ENCODE measurements at places on chromosomes 7 and 10.

DNA sequence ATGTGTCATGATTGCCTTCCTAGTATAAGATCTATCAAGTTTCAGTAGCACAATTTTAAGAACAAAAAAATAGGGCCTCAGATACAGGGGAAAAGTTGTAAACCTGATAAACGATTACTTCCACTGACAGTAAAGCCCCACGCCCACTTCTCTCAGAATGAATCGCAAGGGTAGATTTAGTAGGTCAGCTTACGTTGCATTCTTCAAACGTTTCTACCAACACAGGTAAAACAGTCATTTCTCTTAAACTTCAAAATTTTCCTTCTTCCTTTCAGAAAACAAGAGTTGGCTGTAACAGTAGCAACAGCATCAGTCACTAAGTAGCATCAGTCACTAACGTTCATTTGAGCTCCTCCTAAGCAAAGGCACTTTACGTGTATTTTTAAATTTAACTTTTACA lies 221.5 kb downstream of the ADAM12 start:
- DNase-seq, result no peak

- DNase-seq, result no peak
These were observed 32.9 kb upstream of the ST7 start for GRCh38 chr7:116920359-116920758.

DNA sequence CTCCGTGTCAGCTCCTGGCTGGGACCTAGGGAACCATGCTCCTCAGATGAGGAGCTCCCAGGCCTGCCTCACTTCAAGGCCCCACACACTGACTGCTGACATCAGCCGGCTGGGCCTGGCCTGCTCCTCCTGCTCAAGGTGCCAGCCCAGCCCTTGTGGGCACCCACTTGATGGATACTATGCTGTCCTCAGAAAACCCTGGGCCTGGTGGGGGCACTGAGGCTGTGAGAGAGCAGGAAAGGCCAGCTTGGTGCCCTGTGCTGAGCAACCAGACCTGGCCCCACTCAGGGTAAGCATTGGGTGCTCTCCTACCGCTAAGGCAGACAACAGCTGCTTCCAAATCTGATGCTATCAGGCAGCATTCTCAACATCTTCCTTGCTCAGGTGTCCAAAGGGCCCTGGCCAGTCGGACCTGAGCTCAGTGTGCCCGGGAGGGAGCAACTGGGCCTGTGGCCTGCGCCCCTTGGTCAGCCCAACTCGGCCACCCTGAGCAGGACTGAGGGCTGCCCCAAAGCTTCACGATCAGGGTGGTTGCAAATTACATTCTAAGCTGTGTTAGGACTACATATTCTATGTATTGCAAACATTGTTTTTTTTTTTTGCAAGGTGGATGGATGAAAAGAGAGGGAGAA lies 21.9 kb upstream of the ANTXRL start:
- no peak for DNase-seq

GRCh38 chr7:85135977-85136376 lies 50.9 kb downstream of the SEMA3D start:
- DNase-seq, result no peak

DNA sequence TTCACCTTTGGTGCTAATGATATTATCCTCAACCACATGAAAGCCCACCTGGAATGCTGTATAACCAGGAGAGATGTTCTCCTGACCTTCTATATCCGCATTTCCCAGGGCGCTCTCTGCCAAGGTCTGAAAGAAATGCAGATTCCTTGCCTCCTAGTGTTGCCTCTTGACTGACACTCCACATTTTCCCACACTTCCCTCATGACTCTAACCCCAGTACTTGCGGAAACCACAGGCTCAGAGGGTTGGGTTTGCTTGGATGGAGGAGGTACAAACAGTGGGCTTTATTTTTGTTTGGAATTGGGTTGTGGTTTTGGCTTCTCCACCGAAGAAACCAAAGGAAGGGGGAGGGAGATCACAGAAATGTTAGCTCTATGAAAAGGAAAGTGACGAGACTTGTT lies 222.9 kb upstream of the CELF2 start:
- DNase-seq, result no peak

DNA sequence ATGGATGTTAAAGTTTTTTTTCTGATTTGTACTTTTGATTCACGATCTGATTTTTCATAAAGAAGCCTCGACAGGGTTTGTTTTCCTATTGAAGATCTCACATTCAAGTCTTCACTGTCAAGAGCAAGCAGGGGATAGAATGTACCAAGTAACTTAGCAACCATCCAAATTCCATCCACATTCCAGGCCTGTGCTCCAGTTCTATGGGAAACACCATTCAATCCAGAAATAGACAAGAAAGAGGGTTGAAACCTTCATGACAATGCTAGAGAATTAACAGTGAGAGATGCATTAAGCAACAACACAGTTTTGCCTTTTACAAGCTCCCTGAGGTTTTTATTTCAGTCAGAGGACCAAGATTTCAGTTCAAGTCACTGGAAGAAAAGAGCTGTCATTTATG lies 300.2 kb downstream of the NEBL start:
- no peak for DNase-seq

DNA sequence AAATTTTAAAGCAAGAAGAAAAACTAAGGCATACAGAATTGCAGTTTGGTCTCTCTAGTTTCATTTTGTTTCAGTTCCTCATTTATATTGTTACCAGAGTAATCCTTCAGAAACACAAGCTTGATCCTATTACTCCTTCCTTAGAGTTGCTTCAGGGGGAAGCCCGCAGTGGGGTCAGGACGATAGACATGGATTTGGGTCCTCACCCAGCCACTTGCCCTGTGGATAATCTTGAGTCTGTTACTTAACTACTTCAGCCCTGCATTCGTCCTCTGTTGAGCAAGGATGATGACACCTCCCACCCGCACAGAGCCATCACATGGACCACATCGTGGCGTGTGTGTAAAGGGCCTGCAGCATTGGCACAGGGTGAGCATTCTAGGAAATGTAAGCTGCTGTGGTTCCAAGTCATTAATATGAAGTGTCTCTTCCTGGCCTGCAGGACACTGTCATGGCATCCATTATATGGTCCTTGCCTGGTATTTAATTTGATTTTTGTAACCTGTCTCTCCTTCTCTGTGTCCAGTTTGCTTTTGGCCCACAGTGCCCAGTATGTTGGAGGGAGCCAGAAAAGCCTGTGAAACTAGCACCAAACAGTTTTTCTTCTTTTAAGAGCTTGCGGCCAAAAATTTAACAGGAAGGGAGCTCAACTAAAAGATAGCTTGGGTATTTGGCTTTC lies 111.2 kb downstream of the EEPD1 start:
- DNase-seq, result no peak

DNA sequence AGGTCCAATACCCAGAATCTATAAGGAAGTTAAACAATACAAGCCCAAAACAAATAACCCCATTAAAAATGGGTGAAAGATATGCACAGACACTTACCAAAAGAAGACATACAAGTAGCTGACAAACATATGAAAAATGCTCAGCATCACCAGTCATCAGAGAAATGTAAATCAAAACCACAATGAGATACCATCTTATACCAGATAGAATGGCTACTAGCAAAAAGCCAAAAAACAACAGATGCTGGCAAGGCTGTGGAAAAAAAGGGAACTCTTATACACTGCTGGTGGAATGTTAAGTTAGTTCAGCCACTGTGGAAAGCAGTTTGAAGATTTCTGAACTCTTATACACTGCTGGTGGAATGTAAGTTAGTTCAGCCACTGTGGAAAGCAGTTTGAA lies 331.1 kb downstream of the KIF20B start:
- no peak for DNase-seq

- no peak for DNase-seq
These were observed 10.1 kb downstream of the OTUD1 start for GRCh38 chr10:23448802-23449570.

DNA sequence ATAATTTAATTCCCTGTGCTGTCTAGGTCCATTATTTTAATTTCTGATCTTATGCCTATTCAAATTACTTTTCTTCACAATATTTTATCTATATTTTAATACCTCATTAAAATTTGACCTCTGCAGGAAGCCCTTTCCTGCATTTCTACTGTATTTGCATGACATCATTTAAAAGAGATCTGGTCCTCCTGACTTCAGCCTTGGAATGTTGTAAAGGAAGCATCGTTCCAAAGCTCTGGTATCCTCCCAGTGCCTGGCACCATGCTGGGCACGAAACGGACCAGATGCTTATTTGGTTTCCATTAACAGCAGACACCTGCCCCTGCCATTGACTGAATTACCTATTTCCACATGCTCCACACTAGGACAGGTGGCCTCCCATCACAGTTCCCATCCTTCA lies 247.5 kb downstream of the KLF6 start:
- no peak for DNase-seq

DNA sequence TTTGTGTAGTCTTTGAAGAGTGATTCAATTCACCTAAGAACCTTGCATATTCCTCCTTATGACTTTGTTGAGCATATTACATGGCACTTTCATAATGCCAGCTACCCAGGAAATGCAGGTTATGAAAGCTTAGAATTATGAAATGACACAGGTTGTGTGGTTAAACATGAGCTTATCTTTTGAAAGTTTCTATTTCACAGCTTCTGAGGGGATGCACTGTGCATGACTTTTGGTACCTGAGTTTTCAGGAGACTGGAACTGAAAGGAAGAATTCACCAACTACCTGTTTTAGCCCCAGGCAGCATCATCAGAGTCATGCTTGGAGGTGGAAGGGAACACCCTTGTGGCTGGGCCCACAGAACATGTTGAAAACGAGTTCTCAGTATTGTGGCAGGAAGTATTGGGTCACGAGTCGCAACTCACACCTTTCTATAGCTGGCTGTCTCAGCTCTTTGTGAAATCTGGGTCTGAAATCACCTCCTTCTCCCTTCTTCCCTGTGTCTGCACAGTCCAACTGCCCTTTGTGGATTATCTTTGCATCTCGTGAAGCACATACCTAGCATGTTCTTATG lies 228.2 kb downstream of the PTEN start:
- no peak for DNase-seq

DNA sequence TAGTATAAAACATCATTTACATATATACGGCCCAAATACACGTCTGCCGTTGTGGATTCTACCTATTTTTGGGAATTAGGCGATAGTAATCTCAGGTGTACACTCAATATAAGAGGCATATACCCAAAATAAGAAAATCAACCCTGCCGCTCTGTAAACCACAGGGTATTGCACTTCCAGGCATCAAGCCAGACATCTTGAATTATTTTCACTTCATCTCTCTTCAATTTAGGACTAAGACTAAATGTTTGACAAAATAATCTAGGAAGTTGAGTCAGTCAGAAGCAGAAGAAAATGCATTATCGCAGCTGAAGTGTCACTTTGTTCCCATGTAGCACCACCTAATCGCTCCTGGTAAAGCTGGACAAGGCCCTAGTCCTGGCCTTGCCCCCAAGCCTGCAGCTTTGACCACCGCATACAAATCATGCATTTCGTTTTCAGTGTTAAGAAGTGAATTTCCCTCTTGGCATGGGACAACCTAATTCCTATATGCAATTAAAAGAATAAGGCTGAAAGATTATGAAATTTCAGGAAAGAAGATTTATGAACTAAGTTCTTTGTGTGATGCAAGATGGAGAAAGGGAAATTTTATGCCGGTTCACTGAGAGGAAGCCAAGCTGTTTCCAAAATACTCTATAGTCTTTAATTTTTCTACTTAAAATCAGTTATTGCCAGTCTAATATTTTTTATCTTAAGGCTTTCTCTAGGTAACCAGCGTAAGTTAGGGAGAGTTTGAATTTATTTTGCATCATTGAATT lies 26.0 kb downstream of the CABCOCO1 start:
- DNase-seq, result no peak

GRCh38 chr7:137790828-137791227 lies 55.9 kb downstream of the DGKI start:
- no peak for DNase-seq

DNA sequence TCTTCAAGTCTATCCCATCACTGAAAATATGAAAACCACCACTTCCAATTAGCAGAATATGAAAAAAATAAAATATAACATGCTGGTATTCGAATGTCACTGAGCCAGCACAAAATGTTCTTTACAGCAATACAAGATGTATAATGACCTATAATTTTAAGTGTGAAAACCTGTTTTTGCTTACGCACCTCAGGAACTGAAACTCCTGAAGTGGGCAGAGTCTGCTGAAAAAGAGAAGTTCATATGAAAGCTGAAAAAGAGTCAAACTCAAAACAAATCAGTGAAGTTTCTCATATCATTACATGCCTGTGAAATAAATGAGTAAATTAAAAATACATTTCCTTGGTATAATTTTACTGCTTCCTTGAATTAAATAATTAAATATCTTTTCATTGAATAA lies 272.5 kb downstream of the DGKB start:
- no peak for DNase-seq
